ENCODE measurements at places on chromosomes 12 and 14.

GRCh38 chr14:76718306-76719040 is 42.8 kb upstream of the VASH1 start:
- DNase-seq: no peak

- DNase-seq: no peak
Observed at GRCh38 chr14:68692216-68692615, 100.7 kb downstream of the ZFP36L1 start.

DNA sequence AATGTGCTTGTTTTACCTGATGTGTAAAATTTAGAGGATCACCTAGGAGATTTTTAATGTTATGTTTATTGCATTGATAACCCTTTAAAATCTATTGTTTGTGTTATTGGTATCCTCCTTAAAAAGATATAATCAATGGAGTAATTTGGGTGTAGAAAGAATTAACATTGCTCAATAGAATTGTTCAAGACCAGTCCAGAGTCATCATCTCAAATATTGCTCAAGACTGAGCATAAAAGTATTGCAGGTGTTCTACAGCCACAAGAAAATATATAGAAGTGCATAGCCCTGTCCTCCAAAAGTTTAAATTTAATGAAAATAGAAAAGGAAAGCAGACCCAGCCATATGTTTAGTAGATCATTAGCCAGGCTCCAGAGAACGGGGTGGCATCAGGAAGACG is 102.5 kb upstream of the ARID2 start:
- no peak for DNase-seq

DNA sequence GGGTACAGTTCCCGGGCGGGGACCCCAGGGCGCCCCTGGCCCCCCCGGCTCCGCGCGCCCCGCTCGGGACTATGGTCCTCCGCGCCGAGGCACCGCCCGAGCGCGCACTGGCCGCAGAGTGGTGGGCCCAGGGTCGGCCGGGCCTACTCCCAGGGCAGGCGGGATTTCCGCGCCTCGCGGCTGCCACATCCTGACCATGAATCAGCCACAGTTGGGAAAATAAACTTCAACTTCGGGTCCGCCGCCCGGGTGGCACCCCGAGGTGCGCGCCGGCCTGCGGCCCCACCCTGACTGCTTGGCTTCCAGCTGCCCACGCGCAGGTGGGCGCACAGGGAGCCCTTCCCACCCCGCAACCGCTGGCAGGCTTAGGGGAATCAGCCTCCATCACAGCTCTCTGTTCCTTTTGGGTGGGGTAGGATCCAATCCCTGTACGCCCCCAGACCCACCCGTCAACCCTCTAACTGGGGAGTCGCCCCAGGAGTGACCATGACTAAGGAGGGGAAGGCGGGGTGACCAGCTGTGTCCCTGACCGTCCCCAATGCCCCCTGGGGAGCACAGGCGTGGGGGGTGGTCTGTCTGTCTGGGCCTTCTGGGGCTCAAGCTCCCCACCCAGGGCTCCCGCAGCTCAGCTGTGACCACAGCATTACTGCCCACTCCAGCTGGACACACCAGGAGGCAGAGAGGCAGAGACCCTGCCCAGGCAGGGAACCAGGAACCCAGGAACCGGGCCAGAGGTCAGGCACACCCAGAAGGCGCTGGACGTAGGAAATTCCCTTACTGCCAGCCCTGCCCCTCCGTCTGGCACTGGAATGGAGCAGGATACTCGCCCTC is 678 bp downstream of the INF2 start:
- no peak for DNase-seq

GRCh38 chr12:78916845-78917480 is 52.4 kb downstream of the SYT1 start:
- DNase-seq: no peak

GRCh38 chr12:2431810-2432209 is 363.0 kb upstream of the FKBP4 start:
- no peak for DNase-seq

DNA sequence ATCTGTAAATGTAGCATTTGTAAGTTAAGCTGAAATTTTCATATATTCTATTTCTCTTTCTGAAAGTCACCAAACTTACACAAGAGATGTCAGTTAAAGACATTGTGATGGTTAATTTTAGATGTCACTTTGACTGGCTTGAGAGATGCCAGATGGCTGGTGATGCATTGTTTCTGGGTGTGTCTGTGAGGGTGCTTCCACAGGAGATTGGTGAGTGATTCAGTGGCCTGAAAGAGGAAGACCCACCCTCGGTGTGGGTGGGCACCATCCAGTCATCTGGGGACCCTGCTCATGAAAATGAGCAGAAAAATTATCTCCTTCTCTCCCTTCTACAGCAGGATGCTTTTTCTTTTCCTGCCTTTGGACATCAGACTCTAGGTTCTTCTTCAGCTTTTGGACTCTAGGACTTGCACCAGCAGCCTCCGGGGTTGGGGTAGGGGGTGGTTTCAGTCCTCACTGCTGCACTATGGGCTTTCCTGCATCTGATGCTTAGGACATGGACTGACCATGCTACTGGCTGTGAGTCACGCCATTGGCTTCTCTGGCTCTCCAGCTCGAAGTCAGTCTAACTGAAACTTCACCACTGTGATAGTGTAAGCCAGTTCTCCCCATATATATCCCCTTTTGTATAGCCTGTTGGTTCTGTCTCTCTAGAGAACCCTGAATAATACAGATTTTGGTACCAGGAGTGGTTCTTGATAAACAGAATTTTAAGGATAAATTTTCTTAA is 20.9 kb downstream of the PDE6H start:
- DNase-seq: no peak

GRCh38 chr12:49108958-49109404 is 1.7 kb downstream of the LMBR1L start:
- no peak for DNase-seq

DNA sequence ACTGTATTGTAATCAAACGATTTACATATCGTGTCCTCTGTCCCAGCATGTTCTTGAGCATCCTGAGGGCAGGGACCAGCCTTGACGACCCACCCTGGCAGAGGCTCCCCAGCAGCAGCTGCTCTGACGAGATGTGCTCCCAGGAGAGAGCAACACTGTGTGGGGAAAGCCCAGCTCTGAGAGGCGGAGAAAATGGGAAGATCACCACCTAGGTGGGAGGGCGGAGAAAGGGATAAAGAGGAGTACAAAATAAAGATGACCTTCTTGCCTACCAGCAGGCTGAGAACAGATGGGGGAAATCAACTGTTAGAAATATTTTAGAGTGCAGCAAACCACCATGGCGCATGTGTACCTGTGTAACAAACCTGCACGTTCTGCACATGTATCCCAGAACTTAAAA is 71.5 kb upstream of the CAPRIN2 start:
- no peak for DNase-seq

DNA sequence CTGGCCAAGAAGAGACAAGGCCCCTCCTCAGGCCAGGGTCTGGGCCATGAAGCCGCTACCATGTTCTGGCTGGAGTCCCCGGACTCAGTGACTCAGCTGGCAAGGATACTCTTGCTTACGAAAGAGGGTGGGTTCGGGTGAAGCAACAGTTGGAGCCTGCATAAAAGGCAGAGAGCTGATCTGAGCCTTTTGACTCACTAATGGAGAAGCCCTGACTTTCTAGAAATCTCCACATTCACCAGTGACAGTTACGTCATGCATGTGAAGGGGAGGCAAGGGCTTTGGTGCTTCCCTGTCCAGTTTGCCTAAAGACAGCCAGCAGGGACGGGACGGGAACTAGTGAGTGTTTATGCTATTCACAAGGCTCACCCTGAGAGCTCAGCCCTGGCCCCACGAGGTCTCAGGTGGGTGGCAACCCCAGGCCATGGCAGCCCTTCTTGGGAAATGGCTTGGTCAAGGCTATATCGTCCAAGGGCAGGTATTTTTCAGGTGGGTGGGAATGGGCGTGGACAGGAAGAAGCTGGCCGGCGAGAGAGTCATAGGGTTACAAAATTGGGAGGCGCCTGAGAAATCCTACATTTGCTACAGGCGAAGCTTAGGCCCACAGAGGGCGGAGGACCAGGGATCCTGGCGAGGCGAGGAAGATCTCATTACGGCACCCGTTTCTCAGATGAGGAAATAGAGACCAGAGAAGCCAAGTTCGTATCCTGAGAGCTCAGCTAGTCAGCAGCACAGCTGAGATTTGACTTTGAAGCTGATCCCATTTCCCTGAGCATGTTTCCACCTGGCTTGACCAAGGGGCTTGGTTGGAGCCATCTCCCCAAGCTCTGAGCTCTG is 314.6 kb downstream of the BCL11B start:
- DNase-seq: no peak

GRCh38 chr14:71555654-71556559 is 376.3 kb upstream of the RGS6 start:
- peak; percentile 59 for DNase-seq

DNA sequence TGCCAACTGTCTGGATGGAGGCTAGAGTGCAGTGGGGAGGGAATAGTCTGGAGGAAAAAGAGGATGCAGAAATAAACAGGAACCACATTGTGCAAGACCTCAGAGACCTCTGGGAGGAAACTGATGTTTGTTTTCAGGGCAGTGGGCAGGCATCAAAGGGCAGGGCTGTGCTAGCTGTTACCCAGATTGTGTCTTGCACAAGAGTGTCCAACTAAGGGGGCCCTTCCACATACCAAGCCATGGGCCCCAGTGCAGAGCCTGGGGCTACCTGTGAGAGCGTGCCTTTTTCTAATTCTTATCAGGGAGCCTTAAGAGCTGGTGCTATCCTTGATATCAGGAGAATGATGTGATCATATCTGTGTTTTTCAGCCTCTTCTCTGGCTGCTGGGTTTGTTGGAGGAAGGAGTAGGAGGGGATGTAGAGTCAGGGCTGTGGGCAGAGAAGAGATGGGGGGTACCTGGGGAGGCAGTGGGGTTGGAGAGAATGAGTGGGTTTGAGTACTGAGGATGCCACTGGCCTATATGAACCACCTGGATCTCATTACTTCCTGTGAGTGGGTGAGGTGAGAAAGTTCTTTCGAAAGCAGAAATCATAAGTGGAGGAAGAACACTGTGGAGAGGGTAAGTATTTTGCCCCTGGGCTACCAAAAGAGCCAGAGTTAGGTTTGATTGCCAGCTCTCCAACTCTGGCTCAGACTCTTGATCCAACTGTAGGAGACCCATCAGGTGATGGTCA is 259.2 kb upstream of the CRY1 start:
- no peak for DNase-seq

GRCh38 chr14:23435543-23436326 is at the start of gene MYH7:
Gene MYH7 (minus strand): TSS chr14:23435660. CDS start chr14:23433732, 1,928 bp downstream.
- DNase-seq: no peak

GRCh38 chr14:19947413-19948090 is 16.8 kb downstream of the OR4K1 start:
- DNase-seq: no peak

DNA sequence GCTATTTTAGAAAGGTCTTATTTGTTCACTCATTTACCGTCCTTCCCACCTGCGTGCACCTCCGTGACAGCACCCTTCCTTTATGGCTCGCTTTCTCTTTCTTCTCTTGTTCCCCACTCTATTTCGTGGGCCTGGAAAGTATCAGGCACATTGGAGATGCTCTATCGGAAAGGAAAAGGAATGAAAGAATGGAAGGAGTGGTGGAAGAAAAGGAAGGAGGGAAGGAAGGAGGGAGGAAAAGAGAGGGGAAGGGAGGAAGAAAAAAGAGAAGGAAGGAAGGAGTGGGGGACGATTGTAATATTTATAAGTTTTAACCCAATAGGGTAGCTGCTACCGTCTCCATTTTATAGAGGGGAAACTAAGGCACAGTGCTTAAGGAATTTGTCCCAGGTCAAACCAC is 363.4 kb downstream of the CACNA1C start:
- DNase-seq: no peak

- no peak for DNase-seq
Observed at GRCh38 chr14:35380794-35381193, 23.8 kb downstream of the NFKBIA start.

DNA sequence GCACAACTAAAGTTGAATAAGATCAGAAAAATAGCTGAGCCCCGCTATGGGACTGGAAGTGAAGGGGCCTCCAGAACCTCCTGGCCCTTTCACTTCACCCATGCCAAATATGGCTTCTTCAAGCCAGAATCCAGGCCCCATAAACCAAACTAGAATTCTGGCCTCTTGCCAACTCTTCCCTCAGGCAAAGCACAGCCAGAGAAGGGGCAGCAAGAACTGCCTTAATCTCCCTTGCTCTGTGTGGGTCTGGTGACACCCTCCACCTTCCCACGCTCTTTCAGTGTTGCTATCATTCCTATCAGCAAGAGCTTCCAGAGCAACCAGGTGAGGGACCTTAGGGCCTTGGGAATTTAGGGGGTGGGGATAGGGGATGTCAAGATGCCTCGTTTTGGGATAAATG is 3.1 kb upstream of the PNMA1 start:
- no peak for DNase-seq

GRCh38 chr12:15534322-15534721 is 212.0 kb downstream of the PTPRO start:
- DNase-seq: no peak

DNA sequence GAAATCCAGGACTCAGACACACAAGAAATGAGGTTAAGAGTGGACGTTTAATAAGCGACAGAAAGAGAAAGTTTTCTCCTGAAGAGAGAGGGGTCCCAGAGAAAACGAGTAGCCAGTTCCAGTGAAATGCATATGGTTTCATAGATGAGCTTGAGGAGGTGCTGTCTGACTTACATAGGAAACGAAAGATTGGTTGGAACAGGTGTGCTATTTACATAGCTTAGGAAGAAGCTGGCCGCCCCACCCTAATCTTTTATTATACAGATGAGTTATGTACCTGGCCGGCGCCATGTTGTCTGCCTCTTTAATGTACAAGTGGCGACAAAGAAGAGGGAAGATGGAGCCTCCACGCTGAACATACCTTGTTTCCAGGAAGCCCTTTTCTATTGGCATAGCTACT is 223.0 kb downstream of the SLC6A15 start:
- no peak for DNase-seq

DNA sequence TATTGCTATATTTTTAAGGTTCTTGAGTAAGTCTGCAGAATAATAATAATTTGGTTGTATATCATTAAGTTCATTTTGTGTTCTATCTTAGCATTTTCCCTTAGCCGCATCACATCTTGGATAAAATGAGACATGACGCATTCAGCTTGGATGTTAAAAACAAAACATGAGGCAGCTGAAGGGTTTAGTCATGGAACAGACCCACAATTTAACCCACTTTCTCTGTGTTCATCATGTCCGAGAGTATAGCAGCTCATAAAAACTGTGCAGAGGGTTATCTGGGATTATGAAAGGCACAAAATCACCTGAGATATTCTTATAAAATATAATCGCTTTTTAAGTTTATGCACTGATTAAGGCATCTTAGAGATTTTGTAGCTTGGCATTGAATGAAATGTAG is 219.3 kb downstream of the TRHDE start:
- DNase-seq: no peak

- no peak for DNase-seq
Observed at GRCh38 chr12:50317203-50317602, 33.9 kb upstream of the LIMA1 start.
